Immature natural killer cell (primary cell): ENCODE measurements at places on chromosomes 3 and 15. TPM values are rescaled to one million over a fixed set of nuclear protein-coding genes. Genes with fewer than 3 reads are reported as not detected.
A peak's percentile ranks its signal among the peaks of the same experiment; 100 is the strongest.

DNA sequence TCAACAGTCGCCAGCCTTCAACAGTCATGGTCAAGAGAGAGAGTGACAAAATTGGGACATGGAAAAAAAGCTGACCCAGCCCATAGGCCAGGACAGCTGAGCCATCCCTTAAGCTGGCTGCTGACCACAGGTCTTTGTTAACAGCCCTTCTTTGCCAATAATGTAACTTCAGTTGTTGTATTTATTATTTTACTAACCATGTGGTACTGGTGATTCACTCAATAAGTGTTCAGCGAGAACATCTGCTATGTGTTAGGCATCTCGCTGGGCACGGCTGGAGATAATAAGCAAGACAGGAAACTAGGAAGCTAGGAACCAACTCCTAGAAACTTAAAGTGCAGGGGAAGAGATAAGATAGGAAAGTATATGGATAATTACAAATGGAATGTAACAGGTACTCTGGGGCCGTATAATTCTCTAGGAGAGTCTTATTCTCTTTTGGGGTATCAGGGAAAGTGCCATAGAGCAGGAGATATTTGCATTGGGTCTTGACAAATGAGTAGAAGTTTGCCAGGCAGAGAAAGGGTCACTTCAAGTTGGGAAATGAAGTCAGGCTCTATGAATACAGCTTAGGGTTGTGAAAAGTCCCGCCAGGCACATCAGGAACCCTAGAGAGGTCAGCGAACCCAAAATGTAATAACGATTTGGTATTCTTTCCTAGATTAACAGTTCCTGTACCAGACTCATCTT, 84.0 kb upstream of the TRA2B start:
- no peak overlapping the region for H3K4me3 ChIP-seq
- H3K4me1 ChIP-seq = no peaks in the 10 kb centered on the region
- no peaks in the 10 kb centered on the region for H3K36me3 ChIP-seq
- H3K27me3 ChIP-seq = peaks cover 2% of the 10 kb centered on the region
- DNase-seq = no peak

DNA sequence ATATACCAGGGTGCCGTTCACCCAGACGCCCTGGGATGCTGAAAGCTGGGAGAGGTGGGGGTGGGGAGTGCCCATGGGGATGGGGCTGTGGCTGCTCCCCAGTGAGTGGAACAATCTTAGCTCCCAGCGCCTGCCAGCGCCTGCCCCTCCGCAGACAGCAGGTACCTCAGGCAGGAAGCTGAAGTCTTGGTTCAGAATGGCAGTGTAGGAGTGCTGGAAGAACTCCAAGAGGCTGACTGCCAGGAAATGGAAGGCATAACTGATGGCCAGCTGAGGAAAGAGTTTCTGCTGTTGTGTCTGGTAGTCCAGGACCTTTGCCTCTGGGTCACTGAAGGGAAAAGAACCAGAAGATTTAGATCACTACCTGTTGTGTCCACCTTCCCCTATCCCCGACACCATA, 8.4 kb downstream of the ACOX2 start:
- H3K27ac ChIP-seq = no peak overlapping the region
- no peak for DNase-seq
- H3K36me3 ChIP-seq = no peaks in the 10 kb centered on the region
- no peak overlapping the region for H3K4me3 ChIP-seq

STAC gene
- polyA plus RNA-seq = not detected

DNA sequence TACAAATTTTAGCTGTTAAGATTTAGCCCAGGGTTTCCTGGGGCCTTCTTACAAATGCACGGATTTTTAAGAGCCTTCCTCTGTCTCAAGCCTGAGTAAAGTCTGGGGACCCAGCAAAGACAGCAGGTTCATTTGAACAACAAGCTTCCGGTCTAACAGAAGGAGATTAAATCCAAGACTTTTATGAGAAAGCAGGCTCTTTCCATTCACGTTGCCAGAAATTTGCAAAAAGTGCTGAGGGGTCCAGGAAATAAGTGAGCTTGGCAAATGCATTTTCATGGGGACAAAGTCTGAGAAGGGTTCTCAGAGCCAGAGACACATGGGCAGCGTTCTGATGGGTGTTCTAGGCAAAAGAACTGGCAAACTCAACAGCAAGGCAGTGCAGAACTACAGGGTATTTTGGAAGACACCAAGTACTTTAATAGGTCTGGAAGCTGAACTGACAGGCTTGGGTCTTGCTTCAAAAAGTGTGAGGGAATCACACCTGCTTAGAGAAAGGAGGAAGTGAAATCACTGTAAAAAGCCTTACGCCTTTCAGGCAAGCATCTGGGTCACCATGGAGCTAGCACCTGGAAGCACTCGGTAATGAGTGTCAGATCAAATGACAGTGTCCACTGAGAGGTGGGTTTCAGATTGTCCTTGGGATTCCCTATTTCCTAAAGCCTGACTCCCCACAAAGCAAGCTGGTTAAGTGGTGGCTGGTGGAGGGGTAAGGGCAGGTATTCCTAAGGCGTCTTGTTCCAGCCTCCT, 115.8 kb upstream of the ARHGEF3 start:
- H3K4me3 ChIP-seq = peak overlapping the region; percentile 96
- H3K27ac ChIP-seq = peak overlapping the region; percentile 88
- no peaks in the 10 kb centered on the region for H3K27me3 ChIP-seq
- no peak for DNase-seq
- peaks cover 84% of the 10 kb centered on the region for H3K4me1 ChIP-seq

XCR1 gene
- polyA plus RNA-seq = 0.04 TPM

ASB14 gene
- polyA plus RNA-seq = 0.27 TPM

- no peaks in the 10 kb centered on the region for H3K4me1 ChIP-seq
- H3K4me3 ChIP-seq = no peak overlapping the region
- no peak for DNase-seq
- no peak overlapping the region for H3K27ac ChIP-seq
- H3K36me3 ChIP-seq = peaks cover 3% of the 10 kb centered on the region
- peaks cover 7% of the 10 kb centered on the region for H3K27me3 ChIP-seq
Measured at GRCh38 chr3:134274571-134274970, 23.9 kb upstream of the RYK start.

GRCh38 chr15:51077221-51078153, 17.2 kb downstream of the TNFAIP8L3 start:
- H3K27ac ChIP-seq = no peak overlapping the region
- H3K36me3 ChIP-seq = no peaks in the 10 kb centered on the region
- peak; percentile 64 for DNase-seq
- H3K27me3 ChIP-seq = peaks cover 16% of the 10 kb centered on the region

SYNM gene
- not detected for polyA plus RNA-seq

DNA sequence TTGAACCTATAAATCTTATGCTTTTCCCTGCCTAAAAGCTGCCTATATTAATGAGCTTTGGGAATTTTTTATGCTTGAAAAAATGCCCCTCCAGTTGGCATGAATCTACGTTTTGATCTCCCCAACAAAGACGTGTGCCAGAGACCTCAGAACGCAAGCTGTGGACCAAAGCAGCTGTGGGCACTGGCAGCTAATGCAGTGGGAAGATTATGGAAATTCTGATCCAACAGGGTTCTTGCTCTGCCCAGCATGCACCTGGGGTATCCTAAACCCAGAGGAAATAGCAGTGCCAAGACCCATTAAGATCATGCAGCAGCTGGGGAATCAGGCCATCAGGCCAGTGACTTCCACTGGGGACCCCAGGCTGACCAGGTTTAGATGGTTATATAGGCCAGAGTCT, 423.0 kb downstream of the ZBBX start:
- no peaks in the 10 kb centered on the region for H3K4me1 ChIP-seq
- no peak overlapping the region for H3K4me3 ChIP-seq
- H3K36me3 ChIP-seq = no peaks in the 10 kb centered on the region
- no peak overlapping the region for H3K27ac ChIP-seq
- DNase-seq = no peak

MED12L gene
- polyA plus RNA-seq = not detected

DNA sequence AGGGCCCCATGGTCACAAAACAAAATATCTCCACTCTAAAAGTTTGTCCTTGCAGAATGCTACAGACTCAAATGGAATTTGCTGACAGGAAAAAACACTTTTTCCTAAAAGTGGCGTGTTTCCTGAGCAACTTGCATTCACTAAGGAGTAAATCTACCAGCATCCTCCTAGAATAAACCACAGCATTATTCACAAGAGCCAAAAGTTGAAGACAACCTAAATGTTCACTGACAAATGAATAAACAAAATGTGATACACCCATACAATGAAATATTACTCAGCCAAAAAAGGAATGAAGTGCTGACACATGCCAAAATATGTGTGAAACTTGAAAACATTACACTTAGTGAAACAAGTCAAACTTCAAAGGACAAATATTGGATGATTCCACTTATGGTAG, 28.9 kb downstream of the ITGB5 start:
- H3K27me3 ChIP-seq = peaks cover 5% of the 10 kb centered on the region
- no peak overlapping the region for H3K4me3 ChIP-seq
- DNase-seq = no peak
- H3K4me1 ChIP-seq = no peaks in the 10 kb centered on the region
- H3K36me3 ChIP-seq = no peaks in the 10 kb centered on the region

DNA sequence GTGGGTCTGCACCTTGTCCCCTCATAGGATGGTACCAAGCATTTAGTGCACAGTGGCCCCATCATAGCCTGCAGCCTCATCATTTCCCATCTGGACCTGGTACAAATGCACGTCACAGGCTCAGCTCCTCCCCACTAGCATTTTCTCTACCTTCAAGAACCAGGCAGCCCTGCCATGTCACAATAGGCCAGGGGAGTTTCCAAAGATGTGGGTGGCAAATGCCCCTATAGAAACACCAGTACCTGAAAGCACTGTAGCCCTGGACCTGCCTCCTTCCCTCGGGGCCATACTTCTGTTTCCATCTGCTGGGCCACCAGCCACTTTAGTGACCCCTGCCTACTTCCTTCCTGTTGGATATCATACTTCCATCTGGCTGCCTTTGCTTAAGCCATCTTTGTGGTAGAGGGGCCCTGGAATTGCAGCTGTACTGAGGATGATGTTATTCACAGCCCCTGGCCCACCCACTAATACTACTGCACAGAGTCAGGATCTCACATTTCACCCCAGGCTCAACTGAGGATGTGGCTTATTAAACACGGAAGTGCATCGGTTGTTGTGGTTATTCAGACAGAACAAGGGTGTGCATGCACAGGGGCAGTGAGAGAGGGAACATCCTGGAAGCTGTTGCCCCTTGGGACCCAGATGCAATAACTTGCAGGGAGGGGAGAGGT, 3.8 kb downstream of the TCTA start:
- DNase-seq = peak; percentile 76
- H3K27ac ChIP-seq = peak overlapping the region; percentile 94
- H3K4me1 ChIP-seq = peaks cover 74% of the 10 kb centered on the region

SEMA6D gene
- not detected for polyA plus RNA-seq

- no peak for DNase-seq
- H3K27ac ChIP-seq = no peak overlapping the region
- H3K4me3 ChIP-seq = no peak overlapping the region
- no peaks in the 10 kb centered on the region for H3K36me3 ChIP-seq
- H3K4me1 ChIP-seq = no peaks in the 10 kb centered on the region
Measured at GRCh38 chr3:177930771-177931170, 605.5 kb upstream of the KCNMB2 start.

RBPMS2 gene
- 1.2 TPM for polyA plus RNA-seq

GRCh38 chr3:40169983-40170382, 139.5 kb upstream of the EIF1B start:
- H3K27me3 ChIP-seq = no peaks in the 10 kb centered on the region
- peak overlapping the region; percentile 30 for H3K4me3 ChIP-seq
- no peak for DNase-seq
- peaks cover 16% of the 10 kb centered on the region for H3K4me1 ChIP-seq
- H3K27ac ChIP-seq = no peak overlapping the region

- no peaks in the 10 kb centered on the region for H3K27me3 ChIP-seq
- peak; percentile 73 for DNase-seq
- H3K36me3 ChIP-seq = no peaks in the 10 kb centered on the region
- H3K4me1 ChIP-seq = peaks cover 5% of the 10 kb centered on the region
- no peak overlapping the region for H3K27ac ChIP-seq
Measured at GRCh38 chr3:114418724-114419543, 125.1 kb downstream of the TIGIT start.

HYAL2 gene
- polyA plus RNA-seq = 4.9 TPM

GOLGA6L7 gene
- polyA plus RNA-seq = not detected

- H3K27me3 ChIP-seq = peaks cover 5% of the 10 kb centered on the region
- H3K27ac ChIP-seq = no peak overlapping the region
- H3K4me1 ChIP-seq = no peaks in the 10 kb centered on the region
- no peak overlapping the region for H3K4me3 ChIP-seq
- H3K36me3 ChIP-seq = no peaks in the 10 kb centered on the region
Measured at GRCh38 chr15:65365229-65365628, 12.6 kb downstream of the IGDCC3 start.

- peaks cover 3% of the 10 kb centered on the region for H3K36me3 ChIP-seq
- H3K4me1 ChIP-seq = peaks cover 71% of the 10 kb centered on the region
- no peak for DNase-seq
- no peaks in the 10 kb centered on the region for H3K27me3 ChIP-seq
- peak overlapping the region; percentile 24 for H3K4me3 ChIP-seq
- peak overlapping the region; percentile 92 for H3K27ac ChIP-seq
Measured at GRCh38 chr15:88630798-88631463, 7.9 kb upstream of the ISG20 start.

DNA sequence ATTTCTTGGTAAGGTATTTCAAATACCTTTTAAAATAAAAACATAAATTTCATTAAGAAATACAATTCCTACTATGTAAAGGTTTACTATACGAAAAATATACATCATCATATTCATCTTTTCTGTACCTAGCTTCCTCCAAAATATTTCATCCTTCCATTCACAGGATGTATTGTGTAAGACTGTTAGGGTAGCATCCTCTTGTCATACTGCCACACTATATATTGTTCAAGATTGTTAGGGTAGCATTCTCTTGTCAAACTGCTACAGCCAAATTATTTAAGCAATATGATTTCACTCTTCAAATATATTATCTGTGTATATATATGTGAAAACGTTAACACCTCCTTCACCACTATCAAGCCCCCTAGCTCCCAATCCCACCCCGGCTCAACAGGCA, 3.5 kb downstream of the RPL22L1 start:
- peaks cover 16% of the 10 kb centered on the region for H3K27me3 ChIP-seq
- H3K27ac ChIP-seq = no peak overlapping the region
- DNase-seq = no peak
- H3K4me1 ChIP-seq = peaks cover 40% of the 10 kb centered on the region
